ENCODE measurements at places on chromosomes 11 and 22. TPM values are rescaled to one million over a fixed set of nuclear protein-coding genes. Genes with fewer than 3 reads are reported as not detected.

DNA sequence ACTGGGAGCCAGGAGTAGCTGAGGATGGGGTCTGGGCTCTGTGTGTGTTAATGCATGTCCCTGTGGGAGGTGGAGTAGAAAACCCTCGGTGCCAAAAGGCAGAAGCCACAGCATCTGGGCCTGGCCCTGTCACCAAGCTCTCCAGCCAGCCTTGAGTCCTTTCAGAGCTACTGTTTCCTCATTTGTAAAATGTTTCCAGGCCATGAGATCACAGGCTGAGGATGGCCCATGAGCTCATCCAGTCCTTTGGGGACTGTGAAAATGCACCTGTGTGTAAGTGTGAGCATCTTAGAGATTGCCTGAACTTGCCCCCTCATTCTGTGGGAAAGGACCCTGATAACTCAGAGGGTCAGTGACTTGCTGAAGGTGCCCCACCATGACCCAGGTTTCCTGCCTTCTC lies 9.1 kb downstream of the ANKK1 start:
- DNase-seq: no peak

DNA sequence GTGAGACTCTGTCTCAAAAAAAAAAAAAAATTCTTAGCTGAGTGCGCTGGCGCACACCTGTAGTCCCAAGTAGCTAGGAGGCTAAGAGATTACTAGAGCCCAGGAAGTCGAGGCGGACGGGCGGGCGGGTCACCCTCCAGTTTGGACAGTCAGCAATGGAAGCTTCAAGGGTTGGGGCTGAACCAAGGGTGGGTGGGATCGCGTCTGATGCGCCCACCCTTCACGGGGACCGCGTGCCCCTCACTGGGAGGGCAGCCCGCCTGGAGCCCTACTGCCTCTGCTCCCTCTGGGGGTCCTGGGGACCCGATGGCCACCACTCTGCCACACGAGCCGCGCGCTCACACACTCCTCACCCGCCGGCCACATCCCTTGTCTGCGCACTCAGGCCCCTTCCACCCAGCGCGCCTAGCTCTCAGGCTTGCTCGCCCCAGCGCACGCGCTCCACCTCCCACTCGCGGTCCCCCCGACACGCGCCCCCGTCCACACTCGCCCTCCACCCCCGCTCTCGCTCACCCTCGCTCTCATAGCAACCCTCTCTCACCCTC lies 494 bp downstream of the CHID1 start:
- DNase-seq: no peak

GRCh38 chr11:61756452-61757212 lies 4.2 kb downstream of the MYRF start:
- DNase-seq: no peak

DNA sequence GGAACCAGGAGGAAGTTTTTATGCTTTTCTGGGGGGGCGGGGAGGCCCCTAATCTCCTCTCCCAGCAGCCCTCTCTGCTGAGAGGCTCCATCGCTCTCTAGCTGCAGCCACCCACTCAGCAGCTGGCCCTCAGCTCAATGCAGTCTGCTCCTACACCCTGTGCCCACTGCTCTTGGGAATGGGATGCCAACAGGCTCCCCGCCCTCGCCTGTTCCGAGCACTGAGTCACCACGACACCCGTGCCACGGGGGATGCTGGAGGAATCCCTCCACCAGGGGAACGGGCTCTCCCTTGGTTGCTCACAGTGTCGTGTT lies 23.5 kb upstream of the SUSD2 start:
- peak; percentile 87 for DNase-seq

Gene PGA5
- total RNA-seq: 2.0 TPM

Gene DRD4
- total RNA-seq: not detected
